ENCODE measurements at places on chromosomes 12 and 14.

- DNase-seq: no peak
Observed at GRCh38 chr14:30754778-30755177, 119.6 kb upstream of the COCH start.

- DNase-seq: no peak
Observed at GRCh38 chr12:69837191-69837590, 12.2 kb downstream of the MYRFL start.

GRCh38 chr12:123997033-123997822 lies 24.2 kb downstream of the ZNF664 start:
- DNase-seq: no peak

- peak; percentile 65 for DNase-seq
Observed at GRCh38 chr12:113056631-113057488, at the start of gene DTX1. Gene DTX1 (plus strand): TSS chr12:113056730. CDS start chr12:113058193, 1,463 bp downstream.

DNA sequence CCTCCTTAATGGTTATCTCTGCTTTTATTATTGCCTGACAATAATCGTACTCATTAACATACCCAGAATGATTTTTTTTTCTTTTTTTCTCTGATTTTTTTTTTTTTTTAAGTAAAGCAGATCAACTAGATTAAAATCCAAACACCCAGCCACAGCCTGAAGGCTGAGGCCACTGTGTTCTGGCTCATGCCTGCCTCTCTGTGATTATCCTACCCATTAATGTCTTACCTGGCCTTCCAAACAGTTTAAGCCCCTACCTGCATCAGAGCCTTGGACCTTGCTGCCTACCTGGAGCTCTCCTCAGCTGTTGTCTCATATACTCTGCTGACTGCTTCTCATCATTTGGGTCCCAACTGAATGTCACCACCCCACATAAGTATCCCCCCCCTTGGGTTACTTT lies 6.8 kb upstream of the TMED10 start:
- DNase-seq: no peak

GRCh38 chr12:14260011-14260993 lies 105.2 kb upstream of the ATF7IP start:
- DNase-seq: no peak

- DNase-seq: no peak
Observed at GRCh38 chr14:95077345-95077744, 80.0 kb downstream of the DICER1 start.

- DNase-seq: no peak
Observed at GRCh38 chr12:69648476-69648875, 37.8 kb upstream of the LRRC10 start.

GRCh38 chr12:62686938-62687337 lies 220.3 kb downstream of the MON2 start:
- DNase-seq: no peak

GRCh38 chr12:31588976-31589375 lies 2.0 kb downstream of the DENND5B start:
- DNase-seq: no peak

DNA sequence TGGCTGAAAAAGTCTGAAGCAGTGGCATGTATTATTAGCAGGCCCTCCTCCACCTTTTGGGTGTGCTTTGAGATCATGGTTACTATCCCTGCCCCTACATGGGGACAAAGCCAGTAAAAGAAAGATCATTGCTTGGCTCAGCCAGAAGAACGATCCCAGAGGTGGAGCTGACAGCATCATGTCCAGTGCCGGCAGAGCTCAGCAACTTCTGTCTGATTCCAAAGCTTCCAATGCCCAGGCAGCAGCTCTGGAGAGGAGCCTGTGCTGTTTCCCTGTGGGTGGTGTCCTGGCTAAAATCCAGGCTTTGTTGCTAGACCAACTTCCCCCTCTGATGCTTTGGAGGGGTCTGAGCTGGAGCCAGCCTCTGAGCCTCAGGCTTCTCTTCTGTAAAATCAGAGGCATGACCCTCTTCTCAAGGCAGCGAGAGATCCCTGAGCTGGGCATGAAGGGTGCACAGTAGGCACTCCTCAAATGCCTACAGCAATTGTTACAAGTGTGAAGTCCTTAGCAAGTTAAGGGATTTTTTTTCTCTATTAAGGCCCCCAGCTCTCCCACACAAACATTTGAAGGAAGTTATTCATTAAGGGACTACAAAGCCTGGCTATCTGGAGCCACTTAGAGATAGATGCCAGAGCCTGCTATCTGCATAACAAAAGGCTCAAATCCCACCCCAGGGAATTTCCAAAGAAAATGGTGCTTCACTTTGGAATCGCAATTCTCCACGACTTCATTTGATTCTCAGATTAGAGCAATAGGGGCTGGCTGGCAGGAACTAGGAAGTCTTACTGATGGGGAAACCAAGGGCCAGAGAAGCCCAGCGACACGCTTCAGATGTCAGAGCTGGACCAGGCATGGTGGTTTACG lies 10.9 kb upstream of the GSC start:
- DNase-seq: no peak

DNA sequence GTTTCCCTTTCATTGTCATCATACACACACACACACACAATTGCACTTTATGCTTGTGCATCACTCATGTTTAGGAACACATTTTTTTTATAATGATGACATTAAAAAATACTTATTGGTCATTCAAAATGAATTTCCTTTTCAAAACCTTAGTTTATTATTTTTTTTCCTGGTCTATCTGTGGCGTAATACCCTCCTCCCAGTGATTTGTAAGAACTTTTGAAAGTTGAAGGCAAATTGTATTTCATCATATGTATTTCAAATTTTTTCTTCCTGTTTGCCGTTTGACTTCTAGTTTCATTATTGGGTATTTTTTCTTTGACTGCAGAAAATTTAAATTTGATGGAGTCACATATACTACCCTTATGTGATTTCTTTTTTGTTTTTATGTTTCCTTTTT lies 2.5 kb upstream of the LRRK2 start:
- DNase-seq: no peak

DNA sequence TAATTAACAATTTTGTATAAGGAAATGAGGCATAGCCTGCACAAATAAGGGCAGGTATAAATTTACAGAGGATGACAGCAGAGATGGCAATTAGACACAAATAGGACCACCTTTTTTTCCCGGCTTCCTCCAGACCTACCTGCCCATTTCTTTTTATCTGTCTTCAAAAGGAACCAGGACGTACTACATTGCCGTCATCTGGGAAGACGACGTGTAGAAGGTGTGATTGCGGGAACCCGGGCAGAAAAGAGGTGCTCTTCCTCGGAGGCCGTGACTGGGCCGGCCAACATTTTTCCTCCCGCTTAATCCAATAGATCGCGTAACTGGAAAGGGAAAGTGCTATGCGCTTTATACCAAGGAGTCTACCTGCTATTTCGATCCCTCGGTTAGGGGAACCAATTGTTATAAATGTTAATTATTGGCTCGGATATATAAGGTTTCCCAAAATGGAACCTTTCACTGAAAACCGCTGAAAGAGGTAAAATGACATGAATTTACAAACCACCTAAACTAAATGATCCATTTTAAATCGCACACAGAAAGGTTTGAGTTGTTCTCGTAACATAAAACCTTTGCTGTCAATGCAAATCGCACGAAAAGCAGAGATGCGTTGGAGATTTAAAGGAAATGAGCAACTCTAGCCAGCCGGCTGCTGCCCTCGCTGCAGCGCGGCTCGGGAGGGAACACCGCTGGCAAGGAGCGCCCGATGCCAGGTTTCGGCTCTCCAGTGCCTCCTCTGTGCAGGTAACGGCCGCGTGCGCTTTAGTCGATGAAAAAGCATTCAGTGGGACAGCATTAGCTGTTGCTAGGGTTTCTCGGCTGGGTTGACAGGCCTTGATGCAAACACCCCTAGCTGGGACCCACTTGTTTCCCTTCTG lies 2.8 kb upstream of the SIX1 start:
- peak; percentile 31 for DNase-seq

DNA sequence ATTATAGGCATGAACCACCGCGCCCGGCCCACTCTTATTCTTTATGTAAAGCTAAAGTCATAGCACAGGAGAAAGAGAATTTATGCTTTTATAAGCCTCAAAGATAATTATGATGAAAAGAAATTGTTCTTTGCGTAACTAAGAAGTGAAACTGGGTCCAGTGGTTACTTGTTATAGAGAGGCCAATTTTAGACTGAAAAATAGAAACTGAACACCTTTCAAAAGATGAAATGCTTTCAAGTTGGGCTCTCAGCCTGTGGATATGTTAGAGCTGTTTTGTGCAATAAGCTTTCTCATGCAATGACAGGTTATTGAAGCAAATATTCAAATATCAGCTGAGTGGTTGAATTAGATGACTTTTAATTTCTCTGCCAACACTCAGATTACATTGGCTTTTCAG lies 7.9 kb downstream of the TMEM253 start:
- no peak for DNase-seq
